ENCODE measurements at places on chromosomes 1 and 21.

GRCh38 chr1:47569681-47570470, 132.0 kb downstream of the FOXD2 start:
- DNase-seq = no peak

- no peak for DNase-seq
Measured at GRCh38 chr1:52439976-52440375, 35.6 kb downstream of the PRPF38A start.

DNA sequence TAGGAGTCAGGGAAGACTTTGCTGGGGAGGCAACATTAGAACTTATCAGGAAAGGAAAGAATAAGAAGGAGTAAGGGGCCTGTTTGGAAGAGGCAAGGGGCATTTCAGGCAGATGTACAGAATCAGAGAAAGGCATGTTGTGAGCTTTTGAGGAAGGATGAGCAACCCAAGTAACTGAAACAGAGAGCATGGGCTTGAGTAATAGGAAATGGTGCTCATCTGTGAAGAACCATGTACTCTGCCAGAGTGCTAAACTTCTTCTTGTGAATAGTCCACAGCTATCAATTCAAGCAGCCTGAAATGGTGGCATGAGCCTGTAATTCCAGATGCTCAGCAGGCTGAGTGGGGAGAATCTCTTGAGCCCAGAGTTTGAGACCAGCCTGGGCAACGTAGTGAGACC, 19.2 kb upstream of the PIGK start:
- DNase-seq = no peak

DNA sequence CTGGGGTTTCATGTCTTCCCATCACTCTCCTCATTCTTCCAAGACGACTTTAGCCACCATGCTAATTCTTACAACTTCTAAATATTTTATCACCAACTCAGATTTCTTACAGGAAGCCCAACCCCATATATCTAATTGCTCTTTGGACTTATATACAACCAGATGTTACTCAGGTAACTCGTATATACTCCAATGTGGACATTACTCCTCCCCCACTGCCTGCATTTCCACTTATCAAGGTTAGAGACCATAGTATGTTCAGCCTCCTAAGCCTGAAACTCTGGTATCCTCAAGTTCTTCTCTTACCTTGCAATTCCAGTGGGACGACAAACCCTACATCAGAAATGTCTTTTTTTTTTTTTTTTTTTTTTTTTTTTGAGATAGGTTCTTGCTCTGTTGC, 2.7 kb upstream of the RCC1 start:
- no peak for DNase-seq

DNA sequence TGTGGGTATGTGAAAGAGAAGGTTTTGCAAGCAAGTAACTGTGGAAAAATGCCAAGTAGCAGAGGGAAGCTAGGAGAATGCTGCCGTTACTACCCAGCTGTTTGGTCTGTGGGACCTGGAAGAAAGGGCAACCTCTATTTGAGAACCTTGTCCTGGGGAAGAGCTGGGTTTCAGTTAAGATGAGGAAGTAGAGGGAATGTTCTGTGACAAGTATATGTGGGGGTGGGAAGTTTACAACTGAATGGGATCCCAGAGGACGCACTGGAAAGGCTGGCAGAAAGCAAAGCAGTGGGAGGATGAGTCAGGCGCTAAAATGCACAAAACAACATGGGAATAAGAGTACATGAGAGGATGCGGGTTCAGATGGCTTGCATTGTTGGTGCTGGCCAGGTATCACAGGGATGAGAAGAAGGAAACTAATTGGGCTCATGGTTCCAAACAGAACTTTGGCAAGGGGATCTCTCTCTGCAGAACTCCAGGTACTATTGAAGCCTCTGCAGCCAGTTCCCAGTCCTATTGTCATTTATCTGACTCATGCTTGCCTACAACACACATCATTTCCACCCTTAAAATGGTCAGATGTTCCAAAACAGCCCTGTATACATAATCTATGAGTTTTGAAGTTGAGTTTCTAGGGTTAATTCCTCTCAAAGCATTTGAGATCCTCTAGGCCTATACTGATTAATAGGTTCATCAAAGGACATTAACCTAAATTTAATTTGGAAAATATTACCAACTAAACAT, 88.5 kb upstream of the VAV3 start:
- no peak for DNase-seq

- no peak for DNase-seq
Measured at GRCh38 chr1:209505044-209505443, 78.5 kb upstream of the CAMK1G start.

Measured in stimulated activated CD8-positive, alpha-beta memory T cell treated with anti-CD3 and anti-CD28 coated beads, Interleukin-7, amount 100 ng/mL, for 1 hour (primary cell).